ENCODE measurements at places on chromosomes 13 and 19. TPM values are rescaled to one million over a fixed set of nuclear protein-coding genes. Genes with fewer than 3 reads are reported as not detected.

The DGKH gene
- total RNA-seq = 16.1 TPM

The ANGPTL8 gene
- total RNA-seq = 1.0 TPM

DNA sequence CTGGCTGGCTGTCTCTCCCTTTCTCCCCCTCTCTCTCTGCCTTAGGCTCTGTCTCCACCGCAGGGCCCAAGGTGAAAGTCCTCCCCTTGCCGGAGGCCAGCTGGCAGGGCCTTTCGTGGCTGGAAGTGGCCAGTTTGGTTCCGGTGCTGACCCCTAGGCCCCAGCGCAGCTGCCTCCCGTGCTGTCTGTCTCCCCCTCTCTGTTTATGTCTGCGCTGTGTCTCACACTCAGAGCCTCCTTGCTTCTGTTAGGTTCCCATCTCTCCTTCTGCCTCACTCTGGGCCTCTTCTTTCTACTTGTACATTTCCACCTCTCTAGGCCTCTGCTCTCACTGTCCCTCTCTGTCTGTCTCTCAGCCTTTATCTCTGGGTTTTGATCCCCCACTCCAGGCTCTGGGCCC is 13.1 kb downstream of the CCDC97 start:
- DNase-seq = no peak

GRCh38 chr19:11342429-11342828 is 3.0 kb upstream of the RAB3D start:
- DNase-seq = no peak

- DNase-seq = peak; percentile 47
These were observed 1.2 kb downstream of the CIRBP start for GRCh38 chr19:1270213-1270853.

DNA sequence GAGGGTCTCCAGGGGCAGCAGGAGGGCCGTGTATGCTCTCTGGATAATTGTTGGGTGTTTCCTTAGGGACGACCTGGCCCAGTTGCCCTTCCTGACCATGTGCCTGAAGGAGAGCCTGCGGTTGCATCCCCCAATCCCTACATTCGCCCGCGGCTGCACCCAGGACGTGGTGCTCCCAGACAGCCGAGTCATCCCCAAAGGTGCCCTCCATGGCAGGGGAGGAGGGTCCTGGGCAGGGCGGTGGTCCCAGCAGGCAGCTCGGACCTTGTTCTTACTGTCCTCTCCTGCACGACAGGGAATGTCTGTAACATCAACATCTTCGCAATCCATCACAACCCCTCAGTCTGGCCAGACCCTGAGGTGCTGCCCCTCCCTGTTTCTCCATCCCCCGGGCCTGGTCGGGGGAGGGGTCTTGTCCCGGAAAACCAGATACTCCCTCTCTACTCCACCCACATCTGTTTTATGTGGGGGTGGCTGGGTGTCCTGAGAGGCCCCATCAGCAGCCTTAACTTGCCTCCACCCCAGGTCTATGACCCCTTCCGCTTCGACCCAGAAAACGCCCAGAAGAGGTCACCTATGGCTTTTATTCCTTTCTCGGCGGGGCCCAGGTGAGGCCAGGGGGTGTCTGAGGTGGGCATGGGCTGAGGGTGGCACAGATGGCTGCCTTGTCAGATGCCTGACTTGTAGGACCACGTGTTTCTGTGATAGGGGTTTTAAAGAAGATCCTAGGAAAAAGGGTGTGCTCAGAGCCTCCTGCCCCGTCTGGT is 12.3 kb upstream of the CYP4F3 start:
- DNase-seq = no peak

DNA sequence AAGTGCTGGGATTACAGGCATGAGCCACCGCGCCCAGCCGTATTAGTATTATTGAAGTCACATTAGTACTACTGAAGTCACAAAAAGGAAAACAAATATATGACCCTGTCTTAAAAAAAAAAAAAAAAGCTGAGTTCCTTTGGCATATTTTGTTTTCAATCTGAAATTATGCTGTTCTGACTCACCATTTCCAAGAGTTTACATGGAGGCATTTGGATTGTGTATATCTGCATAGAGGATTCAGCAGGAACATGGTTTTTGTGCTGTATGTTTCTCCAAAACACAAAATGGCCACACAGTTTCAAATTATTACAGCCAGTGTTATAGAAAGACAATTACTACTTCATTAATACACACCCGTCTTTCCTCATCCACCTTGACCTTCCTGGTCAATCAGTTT is 103.5 kb upstream of the TSC22D1 start:
- DNase-seq = no peak

The KLK15 gene
- total RNA-seq = not detected

GRCh38 chr19:10568062-10568825 is 535 bp downstream of the CDKN2D start:
- DNase-seq = peak; percentile 77

DNA sequence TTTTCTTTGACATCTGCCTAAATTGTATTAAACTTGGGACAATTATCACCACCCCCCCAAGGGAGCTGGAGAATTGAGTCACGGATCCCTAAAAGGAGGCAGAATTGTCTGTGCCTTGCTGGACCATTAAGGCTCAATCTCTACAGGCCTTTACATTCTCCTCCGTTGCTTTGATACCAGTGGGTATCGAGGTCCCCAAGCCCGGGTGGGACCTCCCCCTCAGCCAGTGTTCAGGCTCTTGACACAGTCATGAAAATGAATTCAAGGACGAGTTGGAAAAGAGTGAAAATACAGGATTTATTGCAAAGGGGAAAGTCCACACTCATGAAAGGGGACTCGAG is 5.6 kb downstream of the PPP1R15A start:
- DNase-seq = no peak

GRCh38 chr19:44003461-44004009 is 778 bp downstream of the ZNF230 start:
- DNase-seq = peak; percentile 19

DNA sequence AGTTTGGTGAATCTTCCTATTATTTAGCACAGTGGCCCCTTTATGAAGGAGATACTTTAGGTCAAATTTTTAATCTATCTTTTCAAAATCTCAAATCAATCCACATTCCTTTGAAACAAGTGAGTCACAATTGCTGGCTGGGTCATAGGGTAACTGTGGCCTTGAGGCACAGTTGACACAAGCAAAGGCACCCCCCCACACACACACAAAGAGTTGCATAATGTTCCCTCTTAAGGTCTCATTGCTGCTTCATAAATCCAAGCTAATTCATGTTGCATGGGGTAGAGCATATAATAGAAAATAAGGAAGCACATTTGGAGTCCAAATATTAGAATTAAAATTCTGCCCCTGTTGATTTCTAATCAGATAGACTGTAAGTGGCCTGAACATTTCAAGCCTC is 171.5 kb downstream of the DLEU7 start:
- no peak for DNase-seq

The PPAN gene
- total RNA-seq = 116 TPM

DNA sequence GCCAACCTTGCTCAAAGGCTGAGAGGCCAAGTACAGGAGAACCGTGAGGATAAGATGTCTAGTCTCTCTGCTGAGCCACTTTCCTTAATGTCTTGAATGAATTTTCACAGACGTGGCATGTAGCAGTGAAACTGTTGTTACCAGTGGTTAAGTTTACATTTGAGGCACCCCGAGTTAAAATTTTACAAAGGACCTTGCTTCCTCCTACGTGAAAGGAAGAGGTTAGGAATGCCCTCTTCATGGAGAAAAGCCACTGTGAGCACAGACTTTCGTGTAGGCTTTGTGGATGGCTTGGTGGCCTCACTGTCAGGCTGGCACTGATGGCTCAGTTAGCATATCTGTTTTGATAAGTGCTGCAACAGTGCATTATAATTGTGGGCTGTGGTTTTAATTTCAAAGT is 2.7 kb downstream of the GJB2 start:
- DNase-seq = no peak

GRCh38 chr19:8459520-8460270 is 14.9 kb downstream of the HNRNPM start:
- no peak for DNase-seq

DNA sequence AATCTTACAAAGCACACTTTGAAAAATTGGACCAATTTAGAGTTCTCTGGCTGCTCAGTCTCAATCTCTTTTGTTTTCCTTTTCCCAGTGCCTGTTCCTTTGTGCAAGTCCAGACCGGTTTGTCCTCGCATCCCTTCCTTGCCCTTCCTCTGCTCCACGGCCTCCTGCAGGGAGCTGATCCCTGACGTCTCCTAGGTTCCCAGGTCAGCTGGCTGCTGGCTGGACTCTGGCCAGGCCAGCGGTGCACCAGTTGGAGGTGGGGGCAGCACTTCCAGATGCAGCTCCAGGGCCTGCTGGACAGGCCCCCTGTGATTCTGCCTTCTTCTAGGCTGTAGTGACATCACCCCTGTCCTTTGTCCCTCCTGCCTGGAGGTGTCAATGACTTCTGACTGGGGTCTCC is 44.0 kb upstream of the KPNA3 start:
- no peak for DNase-seq

- DNase-seq = peak; percentile 0
These were observed 89.9 kb downstream of the FGF14 start for GRCh38 chr13:102311901-102312300.

DNA sequence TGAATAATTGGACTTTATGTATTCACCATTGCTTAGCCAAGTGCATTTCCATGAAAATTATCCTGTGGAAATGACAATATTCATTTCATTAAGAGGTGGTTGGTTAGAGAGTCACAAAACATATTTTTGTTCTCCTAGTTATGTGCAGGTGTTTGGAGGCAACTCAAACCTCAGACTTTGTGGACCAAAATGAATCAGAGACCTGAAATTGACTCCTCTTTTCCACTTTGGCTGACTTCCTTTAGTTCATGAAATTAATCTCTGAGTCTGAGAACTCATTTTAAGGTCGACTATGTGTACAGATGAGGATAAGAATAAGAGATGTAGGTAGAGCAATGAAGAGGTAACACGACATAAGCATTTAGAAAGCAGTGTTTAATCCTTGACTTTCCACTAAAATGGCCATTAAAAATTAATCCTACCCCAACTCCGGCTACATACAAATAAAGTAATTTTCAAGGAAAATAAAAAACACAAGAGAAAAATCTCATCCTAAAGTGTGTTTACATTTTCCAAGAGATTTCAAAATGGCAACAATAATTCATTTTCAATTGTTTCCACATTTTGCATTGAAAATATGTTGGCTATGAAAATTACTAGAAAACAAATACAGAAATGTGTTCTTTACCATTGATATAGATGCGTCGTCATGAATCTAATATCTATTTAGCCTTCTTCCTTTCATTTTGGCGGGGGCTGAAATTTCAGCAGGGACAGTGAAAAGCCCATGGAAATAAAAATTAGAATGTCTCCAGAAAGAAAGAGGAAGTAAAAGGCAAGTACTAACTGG is 185.4 kb upstream of the CSNK1A1L start:
- DNase-seq = no peak

The F10 gene
- total RNA-seq = not detected

GRCh38 chr13:101661839-101662238 is 209.4 kb downstream of the ITGBL1 start:
- no peak for DNase-seq
